ENCODE measurements at places on chromosomes 2 and 18.

GRCh38 chr2:27897717-27898116, 7.2 kb downstream of the BABAM2 start:
- DNase-seq = no peak

- DNase-seq = no peak
Measured at GRCh38 chr2:144446136-144446535, 73.8 kb downstream of the ZEB2 start.

- DNase-seq = no peak
Measured at GRCh38 chr2:100666996-100667395, 104.2 kb downstream of the PDCL3 start.

GRCh38 chr2:100250645-100251044, 71.7 kb downstream of the LONRF2 start:
- no peak for DNase-seq

DNA sequence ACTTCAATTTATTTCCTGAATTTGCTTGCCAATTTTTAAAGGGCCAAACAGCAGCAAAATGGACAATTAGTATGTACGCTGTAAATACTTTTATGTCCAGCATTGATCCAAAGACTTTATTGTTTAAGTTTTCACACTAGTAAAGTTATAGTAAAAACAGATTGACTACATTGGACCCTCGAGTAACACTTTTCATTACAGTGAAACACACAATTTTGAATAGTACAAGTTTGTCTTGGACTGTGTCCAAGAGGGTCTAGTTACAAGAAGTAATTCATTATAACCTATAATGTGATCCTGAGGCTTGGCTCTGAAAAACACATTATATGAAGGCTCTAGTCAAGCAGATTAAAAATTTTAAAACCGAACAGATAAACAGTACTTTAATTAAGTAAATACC, 11.4 kb upstream of the RBBP8 start:
- no peak for DNase-seq

GRCh38 chr2:130824492-130825061, 12.1 kb upstream of the ARHGEF4 start:
- DNase-seq = no peak

- DNase-seq = no peak
Measured at GRCh38 chr18:24465486-24465885, 5.0 kb downstream of the HRH4 start.

GRCh38 chr18:11118051-11118766, 31.2 kb downstream of the PIEZO2 start:
- no peak for DNase-seq

- DNase-seq = no peak
Measured at GRCh38 chr2:186220409-186220808, 265.7 kb upstream of the ZC3H15 start.

- no peak for DNase-seq
Measured at GRCh38 chr2:62363166-62363565, 142.8 kb downstream of the TMEM17 start.

GRCh38 chr2:41992671-41993434, 55.0 kb upstream of the PKDCC start:
- no peak for DNase-seq

- DNase-seq = peak; percentile 50
Measured at GRCh38 chr2:233974530-233975071, 57.4 kb downstream of the TRPM8 start.

DNA sequence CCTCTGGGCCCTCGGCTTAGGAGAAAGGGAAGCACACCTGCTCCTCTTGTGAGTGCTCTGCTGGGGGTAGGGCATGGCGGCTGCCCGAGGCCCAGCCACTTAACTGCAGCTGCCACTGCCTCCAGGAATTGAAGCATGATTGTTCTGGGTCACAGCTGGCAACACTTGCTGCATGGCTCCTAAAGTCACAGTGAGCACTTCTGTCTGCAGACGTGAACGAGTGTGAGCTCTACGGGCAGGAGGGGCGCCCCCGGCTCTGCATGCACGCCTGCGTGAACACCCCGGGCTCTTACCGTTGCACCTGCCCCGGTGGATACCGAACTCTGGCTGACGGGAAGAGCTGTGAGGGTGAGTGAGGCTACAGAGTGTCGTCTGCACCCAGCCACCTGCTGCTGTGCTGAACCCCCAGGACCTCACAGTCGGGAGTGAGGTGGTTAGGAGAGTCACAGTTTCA, 44.4 kb downstream of the FBLN7 start:
- no peak for DNase-seq

GRCh38 chr2:97011977-97012569, 25.7 kb upstream of the FAM178B start:
- peak; percentile 11 for DNase-seq

GRCh38 chr2:23124214-23124750, 260.7 kb upstream of the KLHL29 start:
- DNase-seq = no peak

DNA sequence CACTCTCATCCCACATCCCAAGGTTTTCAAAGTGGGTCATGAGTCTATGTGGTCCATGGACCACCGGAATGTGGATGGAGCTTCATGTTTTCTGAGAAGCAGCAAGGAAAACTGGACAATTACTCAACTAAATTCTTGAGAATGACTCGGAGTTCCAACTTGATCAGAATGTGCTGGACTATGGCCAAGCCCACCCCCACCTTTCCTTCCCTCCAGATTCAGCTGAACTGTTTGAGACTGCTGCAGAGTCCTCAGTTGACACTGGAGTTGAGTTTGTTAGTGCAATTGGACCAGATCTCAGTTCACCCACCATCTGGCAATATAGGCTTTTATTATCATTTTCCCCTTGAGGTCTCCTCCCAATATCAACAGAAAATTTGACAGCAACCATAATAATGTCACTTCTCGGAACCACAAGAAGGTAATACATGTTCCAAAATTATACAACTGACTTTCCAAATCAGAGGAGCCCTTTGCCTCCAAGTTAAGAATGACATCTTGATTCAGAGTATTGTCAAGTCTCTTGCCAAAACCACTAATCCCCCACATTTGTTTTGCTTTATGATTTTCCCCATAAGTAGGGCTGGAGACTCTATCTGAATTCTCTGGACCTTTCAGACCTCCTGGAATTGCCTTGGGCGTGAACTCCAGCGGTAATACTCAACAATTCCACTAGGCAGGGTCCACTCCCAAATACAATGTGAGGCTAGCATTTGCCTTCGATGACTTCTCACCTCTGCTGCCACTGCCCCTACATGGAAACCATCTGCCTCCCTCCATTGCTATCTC, 8.8 kb downstream of the COL4A4 start:
- no peak for DNase-seq

GRCh38 chr2:193985272-193985671, 1671.8 kb upstream of the SLC39A10 start:
- DNase-seq = no peak

GRCh38 chr2:42568401-42569115, at the start of gene MTA3:
MTA3 (plus strand) TSS chr2:42568632; CDS start chr2:42568746, 114 bp downstream.
- peak; percentile 42 for DNase-seq

GRCh38 chr2:217899231-217900009, 103.4 kb downstream of the TNS1 start:
- DNase-seq = peak; percentile 61

GRCh38 chr2:195330513-195330956, 326.5 kb upstream of the SLC39A10 start:
- DNase-seq = no peak

DNA sequence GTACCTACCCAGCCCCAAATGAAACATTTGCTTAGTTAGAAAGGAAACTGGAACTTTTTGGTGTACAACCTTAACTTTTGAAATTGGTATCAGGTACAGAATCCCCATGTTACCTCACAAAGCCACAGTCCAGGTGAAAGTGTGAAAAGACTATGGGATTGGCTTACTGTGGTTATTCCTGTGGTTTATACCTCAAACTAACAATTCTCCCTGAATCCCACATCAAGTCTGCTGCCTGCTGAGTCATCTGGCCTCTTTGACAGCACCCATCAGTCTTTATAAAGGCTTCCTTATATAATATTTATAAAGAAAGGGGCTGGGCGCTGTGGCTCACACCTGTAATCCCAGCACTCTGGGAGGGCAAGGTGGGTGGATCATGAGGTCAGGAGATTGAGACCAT, 164.6 kb downstream of the TMEM247 start:
- no peak for DNase-seq

DNA sequence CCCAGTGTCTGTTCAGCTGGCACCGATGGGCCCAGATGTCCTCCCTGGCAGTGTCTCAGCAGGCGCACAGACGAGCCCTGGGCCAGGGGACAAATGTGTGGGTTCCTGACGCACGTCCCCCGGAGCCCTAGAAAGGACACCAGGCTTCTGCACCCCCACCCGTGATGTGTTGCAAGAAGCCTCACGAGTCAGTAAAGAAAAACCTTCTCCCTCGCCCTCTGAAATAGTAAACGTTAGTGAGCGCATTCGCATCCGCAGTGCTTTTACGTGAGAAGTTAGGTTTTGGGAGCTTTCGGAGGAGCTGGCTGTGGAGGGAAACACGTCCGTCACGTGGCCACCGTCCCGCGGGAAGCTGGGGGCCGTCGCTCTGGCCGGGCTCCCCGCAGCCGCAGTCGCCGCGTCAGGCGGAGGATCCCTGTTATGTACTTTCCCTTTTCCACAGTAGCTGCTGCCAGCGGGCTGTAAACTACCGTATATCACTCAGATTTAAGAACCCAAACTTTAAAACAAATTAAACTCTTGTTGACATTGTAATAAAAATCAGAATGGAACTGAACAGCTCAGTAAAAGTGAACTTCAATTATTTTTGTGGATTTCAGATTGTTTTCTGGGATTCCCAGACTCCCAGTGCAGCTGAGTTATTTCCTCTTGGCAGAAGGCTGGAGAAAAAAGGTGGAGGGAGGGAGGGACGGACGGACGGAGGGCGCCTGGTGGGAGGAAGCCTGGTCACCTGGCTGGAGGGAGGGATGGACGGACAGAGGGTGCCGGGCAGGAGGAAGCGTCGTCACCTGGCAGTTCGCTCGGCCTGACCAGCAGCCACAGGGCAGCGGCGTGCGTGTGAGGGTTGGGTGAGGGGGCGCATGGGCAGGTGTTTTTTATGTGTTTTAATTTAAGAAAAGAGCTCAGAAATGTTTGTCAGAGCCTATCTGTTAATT, 112.1 kb downstream of the NFATC1 start:
- no peak for DNase-seq

DNA sequence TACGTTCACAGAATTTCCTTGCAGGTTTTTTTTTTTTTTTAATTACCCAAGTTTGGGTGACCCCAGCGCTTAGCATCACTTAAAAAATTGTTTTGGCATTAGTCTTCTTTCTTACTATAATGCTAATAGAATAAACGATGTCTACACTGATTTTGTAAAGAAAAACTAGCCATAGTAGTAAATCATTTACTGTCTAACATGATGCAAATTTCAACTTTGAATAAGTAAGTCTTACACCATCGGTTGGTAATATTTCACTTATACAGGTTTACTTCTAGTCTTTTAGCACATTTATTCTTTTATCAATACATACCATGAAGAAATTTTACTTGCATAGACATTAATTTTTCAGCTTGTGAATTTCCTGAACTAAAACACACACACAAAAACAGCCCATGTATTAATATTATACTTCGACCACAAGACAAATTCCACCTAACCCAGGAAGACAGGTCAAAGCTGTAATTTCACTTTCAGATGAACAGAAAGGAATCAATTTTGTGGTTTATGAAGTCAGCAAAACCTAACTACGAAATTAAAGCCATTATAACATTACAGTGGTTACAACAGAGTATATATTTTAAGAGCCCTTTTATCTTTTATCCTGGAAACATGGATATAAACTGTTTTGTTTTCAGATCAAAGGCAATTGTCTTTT, 1.9 kb downstream of the YES1 start:
- no peak for DNase-seq

- no peak for DNase-seq
Measured at GRCh38 chr18:71784777-71785176, 759.4 kb downstream of the CBLN2 start.

GRCh38 chr2:27804146-27804545, 32.6 kb downstream of the MRPL33 start:
- no peak for DNase-seq

- no peak for DNase-seq
Measured at GRCh38 chr2:41965909-41966295, 81.9 kb upstream of the PKDCC start.

DNA sequence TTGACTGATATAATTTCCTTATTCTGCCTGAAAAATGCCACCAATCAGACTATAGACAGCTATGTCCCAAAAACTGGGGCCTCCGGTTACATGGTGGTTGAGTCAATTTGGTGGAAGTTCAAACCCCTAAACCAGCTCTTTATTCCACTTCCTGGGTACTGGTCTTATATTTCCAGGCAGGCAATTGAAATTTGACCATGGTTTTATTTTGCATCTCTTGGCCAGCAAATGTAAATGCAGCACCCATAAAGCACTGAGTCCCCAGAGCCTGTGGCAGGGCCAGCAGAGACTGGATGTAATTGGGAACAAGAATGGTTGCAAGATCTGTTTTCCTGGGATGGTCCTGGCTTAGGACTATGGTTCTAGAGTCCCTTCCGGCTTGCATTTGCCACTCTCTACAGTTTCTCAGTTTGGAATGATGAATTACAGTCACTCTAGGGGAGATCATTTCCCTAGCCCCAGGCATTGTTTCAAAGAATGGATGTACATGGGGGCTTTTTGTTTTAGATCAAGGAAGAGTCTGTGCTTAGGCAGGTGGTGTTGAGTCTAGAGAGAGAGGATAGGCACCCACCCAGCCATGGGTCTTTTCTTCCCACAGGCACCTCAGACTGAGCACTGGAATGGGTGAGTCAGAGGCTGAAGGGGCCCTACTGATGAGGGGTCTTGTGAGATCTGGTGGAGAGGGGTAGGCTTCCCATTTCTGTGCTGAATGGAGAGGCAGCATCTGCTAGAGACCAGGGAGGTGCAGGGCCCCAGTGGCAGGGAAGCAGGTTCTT, 108.4 kb upstream of the CDC42EP3 start:
- no peak for DNase-seq

DNA sequence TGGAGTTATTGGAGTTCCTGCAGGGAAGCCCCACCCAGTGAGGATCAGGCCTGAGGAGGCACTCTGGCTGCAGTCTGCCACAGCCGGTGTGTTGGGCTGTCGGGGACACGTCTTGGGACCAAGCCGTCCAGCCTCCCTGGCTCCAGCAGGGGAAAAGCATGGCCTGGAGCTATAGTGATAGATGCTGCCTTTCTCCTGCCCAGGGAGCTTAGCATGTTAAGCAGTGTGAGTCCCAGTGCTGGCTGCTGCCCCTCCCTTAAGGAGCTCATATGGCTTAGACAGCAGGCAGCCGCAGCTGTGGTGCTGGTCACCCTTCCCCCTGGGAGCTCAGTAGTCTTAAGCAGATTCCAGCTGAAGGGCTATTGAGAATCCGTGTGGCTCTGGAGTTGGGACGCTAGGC, 78.9 kb downstream of the CERS6 start:
- DNase-seq = no peak

DNA sequence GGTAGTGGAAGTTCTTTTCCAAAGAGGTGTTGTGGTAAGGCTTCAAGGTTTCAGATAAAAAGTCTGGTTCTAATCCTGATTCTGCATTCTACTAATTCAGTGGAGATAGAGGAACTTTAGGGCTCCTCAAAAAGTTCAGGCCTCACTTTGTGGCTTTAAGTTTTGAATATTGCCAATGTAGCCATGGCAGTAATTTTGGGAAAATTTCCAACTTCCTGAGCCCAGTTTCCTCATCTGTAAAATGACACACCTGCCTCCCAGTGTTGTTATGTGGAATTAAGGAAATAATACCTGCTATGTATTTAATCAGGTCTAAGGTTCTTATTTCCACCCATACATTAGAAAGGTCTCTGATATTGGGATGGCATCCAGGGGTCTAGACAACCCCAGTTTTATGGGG, 147.6 kb upstream of the ITGA6 start:
- DNase-seq = no peak

Data from NT2/D1 (cell line).